ENCODE measurements at places on chromosomes 12 and 14.
A peak's percentile ranks its signal among the peaks of the same experiment; 100 is the strongest.

DNA sequence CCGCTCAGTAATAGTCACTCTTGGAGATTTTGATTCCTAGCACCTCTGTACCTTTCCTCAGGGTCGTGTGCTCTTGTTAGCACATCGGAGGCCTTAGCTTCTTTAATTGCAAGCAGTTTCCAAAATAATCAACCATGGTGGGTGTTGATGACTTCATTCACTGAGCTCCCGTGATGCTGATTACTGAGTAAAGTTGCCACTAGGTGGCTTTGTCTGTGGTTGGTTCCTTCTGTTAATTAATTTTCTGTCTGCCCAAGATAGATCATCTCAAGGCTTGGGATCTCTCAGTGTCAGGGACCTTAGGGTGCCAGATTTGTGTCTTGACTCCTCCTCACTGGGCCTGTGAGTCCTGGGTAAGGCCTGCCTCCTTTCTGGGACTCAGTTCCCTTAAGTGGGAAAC lies 54.3 kb downstream of the PTPN11 start:
- DNase-seq = no peak

GRCh38 chr14:95511687-95512086 lies 4.8 kb downstream of the SYNE3 start:
- no peak for DNase-seq

GRCh38 chr14:103522649-103523574 lies at the start of gene CKB:
CKB (minus strand) TSS chr14:103522830; CDS start chr14:103522493, 337 bp downstream.
- DNase-seq = peak; percentile 84

- peak; percentile 40 for DNase-seq
These were observed 212.2 kb downstream of the KIF26A start for GRCh38 chr14:104350463-104351185.

DNA sequence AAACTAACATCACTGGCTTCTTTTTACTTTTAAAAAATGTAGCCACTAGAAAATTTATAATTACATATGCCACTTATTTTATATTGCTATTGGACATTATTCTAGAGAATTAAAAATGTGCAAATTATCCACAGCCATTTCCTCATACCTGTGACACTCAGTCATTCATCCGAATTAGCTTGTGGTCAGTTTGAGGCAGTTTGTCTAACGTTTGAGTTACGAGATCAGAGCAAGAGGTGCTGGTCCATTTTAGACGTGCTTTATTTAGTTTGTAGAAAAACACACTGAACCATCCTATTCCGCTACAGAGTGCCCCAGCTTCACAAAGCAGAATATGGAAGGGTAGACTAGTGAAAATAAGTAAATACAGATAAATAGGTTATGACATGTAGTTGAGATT lies 513.0 kb downstream of the NRXN3 start:
- DNase-seq = no peak

- no peak for DNase-seq
These were observed 199.6 kb upstream of the CNOT2 start for GRCh38 chr12:70043490-70044138.

- no peak for DNase-seq
These were observed 165.9 kb upstream of the GSC start for GRCh38 chr14:94935706-94936300.

DNA sequence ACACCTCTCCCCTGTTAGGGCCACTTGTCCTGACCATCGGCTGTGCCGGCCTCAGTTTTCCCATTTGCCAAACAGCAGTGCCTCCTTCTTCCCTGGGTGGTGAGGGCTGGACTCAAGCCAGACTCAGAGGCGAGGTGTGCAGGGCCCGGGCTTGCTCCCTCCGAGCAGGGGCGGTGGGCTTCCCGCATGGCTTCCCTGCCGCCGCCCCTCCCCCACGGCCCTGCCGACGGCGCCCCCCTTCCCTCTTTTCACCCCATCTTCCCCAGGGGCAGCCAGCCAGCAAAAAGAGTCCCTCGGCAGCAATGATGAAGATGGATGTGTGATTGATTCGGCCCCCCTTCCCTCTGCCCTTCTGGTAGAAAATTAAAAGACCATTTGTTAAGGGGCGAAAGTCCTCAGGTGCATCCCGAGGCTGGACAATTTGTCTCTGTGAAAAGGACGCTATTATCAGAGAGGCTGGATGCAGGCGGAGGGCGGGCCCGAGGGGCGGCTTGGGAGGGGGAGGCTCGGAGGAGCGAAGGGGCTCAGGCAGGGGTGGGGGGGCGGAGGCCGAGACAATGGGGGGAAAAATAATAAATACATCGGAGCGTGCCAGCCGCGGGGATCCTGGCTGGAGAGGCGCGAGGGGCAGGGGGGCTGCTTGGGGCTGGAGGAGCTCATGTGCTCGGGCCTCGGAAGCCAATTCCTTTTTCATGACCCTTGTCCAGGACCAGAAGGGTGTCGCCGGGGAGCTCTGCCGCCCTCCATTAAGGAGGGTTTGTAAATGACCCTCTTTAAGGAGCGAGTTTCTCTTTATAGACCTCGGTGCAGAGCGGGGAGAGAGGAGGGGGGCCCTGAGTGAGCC lies 48.0 kb upstream of the LHX5 start:
- no peak for DNase-seq

DNA sequence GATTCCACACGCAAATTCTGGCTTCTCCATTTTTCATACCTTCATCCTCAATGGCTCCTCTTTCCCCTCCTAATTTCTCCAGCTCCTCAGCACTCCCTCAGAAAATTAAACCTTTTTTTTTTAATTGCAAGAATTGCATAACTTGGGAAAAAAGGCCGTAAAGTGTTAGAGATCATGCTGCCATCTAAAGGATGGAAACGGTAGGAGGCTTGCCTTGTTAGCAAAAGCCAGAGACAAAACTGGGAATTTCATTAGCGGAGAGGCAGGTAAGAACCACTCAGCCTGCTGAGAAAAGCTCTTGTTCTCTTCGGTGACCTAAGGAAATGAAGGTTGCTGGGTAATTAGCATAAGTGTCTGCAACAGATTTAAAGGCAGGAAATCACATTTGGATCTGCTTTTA lies 204.3 kb downstream of the AEBP2 start:
- no peak for DNase-seq

DNA sequence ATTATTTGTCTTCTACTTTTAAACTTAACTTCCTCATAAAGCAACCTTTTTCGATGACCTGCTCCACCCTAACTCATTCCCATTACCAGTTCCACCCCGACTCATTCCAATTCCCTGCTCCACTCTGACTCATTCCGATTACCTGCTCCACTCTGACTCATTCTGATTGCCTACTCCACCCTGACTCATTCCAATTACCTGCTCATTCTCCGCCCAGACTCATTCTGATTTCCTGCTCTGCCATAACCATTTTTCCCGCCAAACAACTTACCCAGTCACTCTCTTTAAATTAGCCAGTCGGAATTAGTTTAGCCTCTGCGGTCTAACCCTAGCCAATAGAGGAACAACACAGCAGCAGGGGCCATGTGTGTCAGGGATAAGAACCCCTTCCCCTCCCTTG lies 249.1 kb downstream of the DPY19L2 start:
- no peak for DNase-seq

GRCh38 chr14:51707327-51707726 lies 55.6 kb downstream of the FRMD6 start:
- DNase-seq = no peak

- no peak for DNase-seq
These were observed 72.3 kb downstream of the TESC start for GRCh38 chr12:117026921-117027250.

DNA sequence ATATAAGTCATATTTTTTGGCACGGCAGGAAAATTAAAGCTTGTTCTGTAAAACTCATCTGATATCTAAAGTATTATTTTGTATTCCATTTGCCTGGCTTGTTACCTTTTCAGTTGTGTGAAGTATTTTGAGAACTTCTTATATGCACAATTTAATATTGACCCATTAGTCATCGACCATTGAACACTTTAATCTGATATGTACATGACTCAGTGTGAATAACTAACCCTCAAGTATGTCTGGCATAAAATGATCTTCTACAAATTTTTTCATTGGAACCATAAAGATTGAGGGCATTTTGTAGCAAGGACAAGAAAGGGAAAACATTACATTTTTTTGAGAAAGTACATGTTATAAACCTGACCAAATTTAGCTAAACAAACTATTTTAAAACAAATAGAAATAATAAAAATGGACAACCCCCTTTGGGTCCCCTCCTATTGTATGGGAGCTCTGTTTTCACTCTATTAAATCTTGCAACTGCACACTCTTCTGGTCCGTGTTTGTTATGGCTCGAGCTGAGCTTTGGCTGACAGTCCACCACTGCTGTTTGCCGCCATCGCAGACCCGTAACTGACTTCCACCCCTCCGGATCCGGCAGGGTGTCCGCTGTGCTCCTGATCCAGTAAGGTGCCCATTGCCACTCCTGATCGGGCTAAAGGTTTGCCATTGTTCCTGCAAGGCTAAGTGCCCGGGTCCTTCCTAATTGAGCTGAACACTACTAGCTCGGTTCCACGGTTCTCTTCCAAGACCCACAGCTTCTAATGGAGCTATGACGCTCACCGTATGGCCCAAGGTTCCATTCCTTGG lies 118.8 kb downstream of the SLC6A15 start:
- DNase-seq = no peak

DNA sequence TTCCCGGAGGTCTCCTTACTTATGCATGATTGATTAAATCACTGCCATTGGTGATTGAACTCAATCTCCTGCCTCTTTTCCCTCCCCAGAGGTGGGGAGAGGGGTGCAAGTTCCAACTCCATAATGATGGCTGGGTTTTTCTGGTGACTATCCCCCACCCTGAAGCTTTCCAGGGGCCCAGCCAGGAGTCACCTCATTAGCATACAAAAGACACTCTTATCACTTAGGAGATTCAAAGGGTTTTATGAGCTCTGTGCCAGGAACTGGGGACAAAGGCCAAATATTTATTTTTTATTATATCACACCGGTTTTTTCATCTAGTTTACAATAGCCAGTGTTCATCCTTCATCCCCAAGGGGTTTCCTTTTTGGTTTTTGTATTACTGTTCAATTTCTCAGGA lies 300.7 kb downstream of the ETNK1 start:
- no peak for DNase-seq

DNA sequence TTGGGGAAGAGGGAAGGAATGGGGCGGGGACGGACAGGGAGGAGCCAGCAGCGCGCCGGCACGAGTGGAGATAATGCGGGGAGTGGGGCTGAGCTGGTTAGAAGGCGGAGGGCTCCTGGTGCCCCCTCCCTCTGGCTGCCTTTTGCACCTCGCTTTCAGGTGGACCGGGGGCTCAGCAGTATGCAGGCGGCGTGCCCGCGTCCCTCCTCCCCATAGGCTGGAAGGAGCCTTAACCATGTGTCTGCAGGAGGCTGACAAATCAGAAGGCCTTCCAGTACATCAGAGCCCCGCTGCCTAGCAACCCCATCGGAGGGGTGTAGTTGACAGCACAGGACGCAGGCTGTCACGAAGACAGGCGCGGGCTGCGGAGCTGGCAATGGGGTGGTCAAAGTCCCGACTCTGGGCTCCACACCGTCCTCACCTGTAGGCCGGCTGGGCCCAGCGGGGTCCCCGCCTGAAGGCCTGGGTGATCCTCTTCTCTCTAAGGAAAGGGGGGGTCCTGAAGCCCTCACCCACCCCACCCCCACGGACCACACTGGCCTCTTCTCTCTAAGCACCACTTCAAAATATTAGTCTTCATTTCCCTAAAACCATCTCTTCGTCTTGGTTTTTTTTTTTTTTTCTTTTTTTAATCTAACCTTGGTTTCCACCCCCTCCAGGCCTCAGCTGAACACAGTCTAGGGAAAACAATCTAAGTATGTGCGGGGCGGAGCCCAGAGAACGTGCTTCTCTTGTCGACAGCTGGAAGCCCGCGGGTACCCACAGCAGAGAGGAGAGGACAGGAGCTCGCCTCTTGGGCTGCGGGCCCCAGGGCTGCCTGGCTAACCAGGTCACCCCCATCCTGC lies 44.5 kb downstream of the KDM2B start:
- DNase-seq = peak; percentile 93

DNA sequence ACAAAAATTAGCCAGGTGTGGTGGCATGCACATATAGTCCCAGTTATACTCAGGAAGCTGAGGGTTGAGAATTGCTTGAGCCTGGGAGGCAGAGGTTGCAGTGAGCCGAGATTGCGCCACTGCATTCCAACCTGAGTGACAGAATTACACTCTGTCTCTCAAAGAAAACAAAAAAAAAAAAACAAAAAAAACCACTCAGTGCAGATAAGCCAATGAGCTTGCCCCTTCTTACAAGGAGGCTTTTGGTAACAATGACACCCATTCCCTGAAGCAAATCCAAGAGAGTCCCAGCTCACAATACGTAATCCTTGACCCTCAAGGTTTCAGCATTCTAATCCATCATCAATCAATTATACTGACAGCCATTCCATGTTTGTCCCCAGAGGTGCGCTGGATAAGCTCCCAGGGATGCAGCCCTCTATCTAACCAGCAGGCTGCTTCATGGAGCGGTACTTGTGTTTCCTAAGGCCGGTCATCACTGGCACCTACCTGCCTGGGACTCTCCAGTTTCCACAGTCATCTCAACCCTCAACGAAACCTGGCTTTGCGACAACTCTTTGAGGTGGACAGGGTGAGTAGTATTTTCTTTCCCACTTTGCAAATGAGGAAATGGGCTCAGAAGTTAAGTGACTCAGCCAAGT lies 12.4 kb downstream of the GCN1 start:
- DNase-seq = no peak

GRCh38 chr12:3251067-3251466 lies 173.9 kb downstream of the TSPAN9 start:
- no peak for DNase-seq

GRCh38 chr14:34195964-34196363 lies 245.1 kb upstream of the EGLN3 start:
- no peak for DNase-seq

DNA sequence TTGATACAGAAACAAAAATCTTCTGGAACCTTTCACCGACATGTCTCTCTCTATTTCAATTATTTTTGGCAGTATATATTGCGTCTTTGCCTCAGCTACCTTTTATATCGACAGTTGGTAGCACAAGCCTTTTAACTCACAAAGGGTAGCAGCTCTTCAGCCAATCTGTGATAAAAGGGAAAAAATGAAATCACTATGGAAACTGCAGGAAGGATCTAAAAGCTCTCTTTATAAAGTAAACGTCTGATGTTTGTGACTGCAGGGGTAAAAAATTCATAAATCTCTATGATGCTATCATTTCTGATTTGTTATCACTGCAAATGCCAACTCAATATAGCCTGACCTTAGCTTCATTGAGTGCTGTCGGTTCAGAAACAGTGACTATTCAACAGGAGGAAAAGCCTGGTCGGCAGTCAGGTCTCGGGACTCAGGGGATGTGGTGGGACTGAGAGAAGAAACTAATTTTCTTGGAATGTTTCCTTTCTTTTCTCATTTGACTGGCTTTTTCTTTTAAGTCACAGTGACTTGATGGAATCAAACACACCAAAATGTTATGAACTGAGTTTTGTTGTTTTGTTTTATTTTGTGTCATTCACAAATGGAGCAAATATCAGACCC lies 5.9 kb upstream of the RMST start:
- no peak for DNase-seq

DNA sequence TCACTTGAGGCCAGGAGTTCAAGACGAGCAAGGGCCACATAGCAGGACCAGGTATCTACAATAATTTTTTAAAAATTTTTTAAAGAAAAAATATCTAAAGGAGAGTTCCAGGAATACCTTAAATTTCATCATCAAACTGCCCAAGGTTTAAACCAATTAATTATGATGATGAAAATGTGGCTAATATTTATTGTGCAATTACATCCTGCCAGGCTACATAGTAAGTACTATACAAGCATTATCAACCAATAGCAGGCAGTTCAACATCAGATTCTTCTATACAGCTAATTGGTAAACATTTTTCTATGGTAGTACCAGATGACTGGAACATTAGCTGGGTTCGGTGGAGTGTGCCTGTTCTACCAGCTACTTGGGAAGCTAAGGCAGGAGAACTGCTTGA lies 24.4 kb downstream of the DENND5B start:
- DNase-seq = no peak

GRCh38 chr12:49212572-49212971 lies 23.7 kb upstream of the TUBA1A start:
- no peak for DNase-seq
